ENCODE measurements at places on chromosomes 4 and X.
A peak's percentile ranks its signal among the peaks of the same experiment; 100 is the strongest.

DNA sequence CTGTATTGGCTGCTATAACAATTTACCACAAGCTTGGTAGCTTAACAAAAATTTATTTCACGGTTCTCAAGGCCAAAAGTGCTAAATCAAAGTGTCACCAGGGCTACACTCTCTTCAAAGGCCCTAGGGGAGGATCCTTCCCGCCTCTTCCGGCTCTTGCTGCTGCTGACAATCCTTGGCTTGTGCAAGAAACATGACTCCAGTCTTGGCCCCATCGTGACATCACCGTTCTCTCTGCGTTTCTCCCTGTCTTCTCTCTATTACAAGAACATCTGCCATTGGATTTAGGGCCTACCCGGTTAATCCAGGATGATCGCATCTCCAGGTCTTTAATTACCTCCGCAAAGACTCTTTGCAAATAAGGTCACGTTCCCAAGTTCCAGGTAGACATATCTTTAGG, 10.4 kb upstream of the CLCN4 start:
- H3K27me3 ChIP-seq, result no peaks in the 10 kb centered on the region
- peaks cover 38% of the 10 kb centered on the region for H3K36me3 ChIP-seq
- H3K4me1 ChIP-seq, result no peaks in the 10 kb centered on the region
- H3K4me3 ChIP-seq, result no peak overlapping the region

- peaks cover 4% of the 10 kb centered on the region for H3K4me1 ChIP-seq
- DNase-seq, result no peak
- no peaks in the 10 kb centered on the region for H3K36me3 ChIP-seq
- no peak overlapping the region for H3K27ac ChIP-seq
- no peak overlapping the region for H3K4me3 ChIP-seq
Observed at GRCh38 chr4:77593993-77594392, 11.6 kb upstream of the CXCL13 start.

GRCh38 chr4:149441338-149441737, 374.3 kb downstream of the IQCM start:
- H3K27me3 ChIP-seq, result no peaks in the 10 kb centered on the region
- no peak overlapping the region for H3K4me3 ChIP-seq
- no peaks in the 10 kb centered on the region for H3K36me3 ChIP-seq

GRCh38 chr4:7947927-7948326, 8.3 kb upstream of the AFAP1 start:
- no peak overlapping the region for H3K27ac ChIP-seq
- no peaks in the 10 kb centered on the region for H3K36me3 ChIP-seq
- no peaks in the 10 kb centered on the region for H3K4me1 ChIP-seq
- no peaks in the 10 kb centered on the region for H3K27me3 ChIP-seq
- H3K4me3 ChIP-seq, result no peak overlapping the region

DNA sequence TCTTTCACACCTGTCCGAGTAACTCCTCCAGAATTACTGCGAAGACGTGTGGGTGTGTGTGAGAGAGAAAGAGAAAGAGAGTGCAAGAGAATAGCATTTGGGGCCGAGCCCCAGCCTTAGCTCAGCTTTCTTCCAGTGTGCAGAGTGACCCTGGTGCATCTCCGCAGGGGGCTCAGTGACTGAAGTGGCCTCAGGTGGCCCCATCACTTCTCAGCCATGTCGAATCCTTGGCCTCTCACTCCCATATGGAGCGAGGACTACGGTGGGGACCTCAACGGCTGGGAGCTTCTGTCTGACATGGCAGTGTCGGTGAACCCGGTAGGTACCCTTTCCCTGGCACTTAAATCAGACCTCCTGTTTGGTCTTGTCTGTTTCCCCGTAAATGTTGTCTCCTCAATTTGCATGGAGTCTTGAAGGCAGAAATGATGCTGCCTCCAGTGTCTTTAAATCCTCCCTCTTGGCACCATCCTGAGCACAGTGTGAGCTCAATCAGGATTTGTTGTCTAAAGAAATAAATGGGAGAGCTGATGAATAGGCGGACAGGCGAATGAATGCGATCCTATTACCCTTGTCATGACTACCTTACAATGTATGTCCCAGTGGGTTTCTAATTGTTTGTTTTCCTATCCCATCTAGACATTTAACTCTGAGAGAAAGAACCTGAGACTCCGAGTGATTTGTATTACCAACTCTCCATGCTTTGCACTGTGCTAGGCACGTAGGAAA, 305.9 kb downstream of the AFF2 start:
- H3K27me3 ChIP-seq, result no peaks in the 10 kb centered on the region
- peak overlapping the region; percentile 73 for H3K4me3 ChIP-seq
- H3K4me1 ChIP-seq, result no peaks in the 10 kb centered on the region
- H3K27ac ChIP-seq, result no peak overlapping the region
- H3K36me3 ChIP-seq, result no peaks in the 10 kb centered on the region
- DNase-seq, result no peak

DNA sequence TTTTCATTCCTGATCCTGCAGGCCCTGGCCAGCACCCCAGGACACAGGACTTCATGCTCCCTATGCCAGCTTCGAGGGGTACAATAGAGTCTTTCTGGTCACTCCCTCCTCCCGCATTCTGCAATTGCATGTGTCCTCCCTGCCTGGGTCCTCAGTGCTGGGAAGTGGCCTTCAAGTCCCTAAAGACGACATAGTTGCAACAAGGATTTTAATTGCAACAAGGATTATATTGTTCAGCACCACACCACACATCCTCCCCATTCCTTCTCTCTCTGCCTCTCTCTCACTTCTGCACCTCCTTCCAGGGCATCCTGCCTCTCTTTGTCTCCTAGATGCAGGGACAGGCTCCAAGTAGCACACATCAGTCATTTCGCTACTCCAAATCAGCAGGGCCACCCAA, 25.5 kb downstream of the SCD5 start:
- no peaks in the 10 kb centered on the region for H3K27me3 ChIP-seq
- DNase-seq, result peak; percentile 8
- no peak overlapping the region for H3K4me3 ChIP-seq
- no peaks in the 10 kb centered on the region for H3K4me1 ChIP-seq
- H3K27ac ChIP-seq, result no peak overlapping the region
- no peaks in the 10 kb centered on the region for H3K36me3 ChIP-seq

GRCh38 chr4:5165420-5166369, 114.4 kb downstream of the STK32B start:
- H3K4me3 ChIP-seq, result no peak overlapping the region
- H3K27ac ChIP-seq, result no peak overlapping the region
- DNase-seq, result peak; percentile 33
- H3K4me1 ChIP-seq, result no peaks in the 10 kb centered on the region
- H3K27me3 ChIP-seq, result no peaks in the 10 kb centered on the region

DNA sequence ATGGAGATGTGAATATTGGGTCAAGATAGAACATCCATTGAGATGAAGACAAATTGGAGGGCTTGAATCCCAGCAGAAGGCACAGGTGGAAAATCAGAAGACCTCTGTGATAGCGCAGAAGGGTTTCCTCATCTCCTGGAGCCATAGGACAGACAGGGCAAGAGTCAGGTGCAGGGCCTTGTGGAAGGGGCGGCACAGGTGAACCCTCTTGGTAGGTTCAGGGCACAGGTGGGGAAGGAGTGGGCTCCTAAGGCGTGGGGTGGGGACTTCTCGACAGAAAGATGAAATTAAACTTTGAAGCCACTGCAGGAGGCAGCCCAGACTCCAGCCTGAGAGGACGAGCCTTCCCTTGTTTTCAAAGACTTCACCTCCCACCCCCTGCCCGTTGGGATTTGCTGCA, 9.3 kb upstream of the RGS12 start:
- no peak overlapping the region for H3K4me3 ChIP-seq
- H3K27me3 ChIP-seq, result no peaks in the 10 kb centered on the region
- no peaks in the 10 kb centered on the region for H3K4me1 ChIP-seq
- H3K27ac ChIP-seq, result no peak overlapping the region
- DNase-seq, result no peak

DNA sequence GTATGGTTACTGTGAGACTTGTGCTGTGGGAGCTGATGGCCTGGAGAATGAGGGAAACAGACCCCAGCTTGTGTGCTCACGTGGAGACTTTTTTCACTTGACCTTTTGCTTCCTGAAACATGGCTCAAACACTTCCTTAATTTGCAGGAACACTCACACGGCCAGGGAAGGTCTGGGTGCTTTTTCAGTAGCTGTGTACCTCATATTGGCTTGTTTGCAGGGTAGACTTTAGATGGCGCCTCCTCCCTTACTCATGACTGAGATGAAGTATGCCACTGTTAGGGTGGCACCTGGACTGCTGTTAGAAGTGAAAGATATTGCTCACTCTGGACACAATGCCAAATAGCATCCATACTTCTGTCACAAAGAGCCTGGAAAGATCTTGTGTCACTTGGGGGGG, 75.7 kb upstream of the WDR1 start:
- H3K27ac ChIP-seq, result no peak overlapping the region
- H3K4me3 ChIP-seq, result no peak overlapping the region
- no peak for DNase-seq
- no peaks in the 10 kb centered on the region for H3K4me1 ChIP-seq
- H3K27me3 ChIP-seq, result no peaks in the 10 kb centered on the region
- no peaks in the 10 kb centered on the region for H3K36me3 ChIP-seq

DNA sequence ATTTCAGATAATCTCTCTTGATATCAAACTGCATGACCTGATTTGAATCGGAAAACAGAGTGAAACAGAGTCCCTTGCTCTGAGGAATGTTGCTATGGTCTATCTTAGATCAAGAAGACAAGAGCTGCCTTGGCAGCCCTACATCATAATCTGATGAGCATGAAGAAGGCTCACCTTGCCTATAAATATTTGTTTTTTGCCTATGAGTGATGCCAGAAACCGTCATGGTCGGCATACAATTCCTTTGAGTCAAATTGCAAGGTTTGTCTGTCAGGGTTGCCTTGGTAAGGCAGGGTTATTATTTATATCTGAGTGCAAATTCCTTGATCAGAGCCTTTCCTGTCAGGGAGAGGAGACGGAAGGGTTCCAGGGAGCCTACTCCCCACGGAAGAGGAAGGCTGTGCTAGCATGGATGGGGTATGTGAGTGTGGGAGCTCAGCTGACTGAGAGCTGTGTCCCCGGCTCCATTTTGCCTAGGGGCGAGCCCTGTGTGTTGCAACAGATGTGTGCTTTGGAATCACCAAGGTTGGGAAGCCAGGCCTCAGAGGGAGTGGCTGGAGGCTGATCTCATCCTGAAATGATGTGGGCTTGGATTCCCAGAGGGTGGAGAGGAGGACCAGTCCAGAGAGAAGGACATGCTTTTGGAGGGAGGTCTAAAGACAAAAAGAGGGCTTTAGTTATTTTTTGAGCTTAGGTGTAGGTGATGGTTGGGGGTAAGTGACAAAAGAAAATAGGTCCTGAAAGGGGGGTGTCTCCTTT, 43.6 kb downstream of the RTL9 start:
- no peaks in the 10 kb centered on the region for H3K36me3 ChIP-seq
- H3K4me1 ChIP-seq, result peaks cover 4% of the 10 kb centered on the region
- H3K27ac ChIP-seq, result no peak overlapping the region
- DNase-seq, result peak; percentile 38

- no peaks in the 10 kb centered on the region for H3K4me1 ChIP-seq
- no peak overlapping the region for H3K27ac ChIP-seq
- H3K4me3 ChIP-seq, result no peak overlapping the region
- H3K36me3 ChIP-seq, result peaks cover 12% of the 10 kb centered on the region
- DNase-seq, result no peak
- H3K27me3 ChIP-seq, result no peaks in the 10 kb centered on the region
Observed at GRCh38 chrX:136032370-136032769, 47.1 kb downstream of the SLC9A6 start.

- H3K4me1 ChIP-seq, result no peaks in the 10 kb centered on the region
- peaks cover 17% of the 10 kb centered on the region for H3K36me3 ChIP-seq
- H3K27ac ChIP-seq, result no peak overlapping the region
- no peak for DNase-seq
- H3K4me3 ChIP-seq, result no peak overlapping the region
Observed at GRCh38 chrX:7190157-7190556, 42.2 kb upstream of the PUDP start.

DNA sequence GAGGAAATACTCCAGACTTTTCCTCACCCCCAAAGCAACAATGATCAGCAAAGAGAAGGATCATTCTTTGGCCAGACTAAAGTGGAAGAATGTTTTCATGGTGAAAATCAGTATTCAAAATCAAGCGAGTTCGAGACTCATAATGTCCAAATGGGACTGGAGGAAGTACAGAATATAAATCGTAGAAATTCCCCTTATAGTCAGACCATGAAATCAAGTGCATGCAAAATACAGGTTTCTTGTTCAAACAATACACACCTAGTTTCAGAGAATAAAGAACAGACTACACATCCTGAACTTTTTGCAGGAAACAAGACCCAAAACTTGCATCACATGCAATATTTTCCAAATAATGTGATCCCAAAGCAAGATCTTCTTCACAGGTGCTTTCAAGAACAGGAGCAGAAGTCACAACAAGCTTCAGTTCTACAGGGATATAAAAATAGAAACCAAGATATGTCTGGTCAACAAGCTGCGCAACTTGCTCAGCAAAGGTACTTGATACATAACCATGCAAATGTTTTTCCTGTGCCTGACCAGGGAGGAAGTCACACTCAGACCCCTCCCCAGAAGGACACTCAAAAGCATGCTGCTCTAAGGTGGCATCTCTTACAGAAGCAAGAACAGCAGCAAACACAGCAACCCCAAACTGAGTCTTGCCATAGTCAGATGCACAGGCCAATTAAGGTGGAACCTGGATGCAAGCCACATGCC, 89.7 kb downstream of the TET2 start:
- no peaks in the 10 kb centered on the region for H3K27me3 ChIP-seq
- no peak overlapping the region for H3K27ac ChIP-seq
- H3K36me3 ChIP-seq, result no peaks in the 10 kb centered on the region
- DNase-seq, result no peak
- no peaks in the 10 kb centered on the region for H3K4me1 ChIP-seq
- H3K4me3 ChIP-seq, result no peak overlapping the region

DNA sequence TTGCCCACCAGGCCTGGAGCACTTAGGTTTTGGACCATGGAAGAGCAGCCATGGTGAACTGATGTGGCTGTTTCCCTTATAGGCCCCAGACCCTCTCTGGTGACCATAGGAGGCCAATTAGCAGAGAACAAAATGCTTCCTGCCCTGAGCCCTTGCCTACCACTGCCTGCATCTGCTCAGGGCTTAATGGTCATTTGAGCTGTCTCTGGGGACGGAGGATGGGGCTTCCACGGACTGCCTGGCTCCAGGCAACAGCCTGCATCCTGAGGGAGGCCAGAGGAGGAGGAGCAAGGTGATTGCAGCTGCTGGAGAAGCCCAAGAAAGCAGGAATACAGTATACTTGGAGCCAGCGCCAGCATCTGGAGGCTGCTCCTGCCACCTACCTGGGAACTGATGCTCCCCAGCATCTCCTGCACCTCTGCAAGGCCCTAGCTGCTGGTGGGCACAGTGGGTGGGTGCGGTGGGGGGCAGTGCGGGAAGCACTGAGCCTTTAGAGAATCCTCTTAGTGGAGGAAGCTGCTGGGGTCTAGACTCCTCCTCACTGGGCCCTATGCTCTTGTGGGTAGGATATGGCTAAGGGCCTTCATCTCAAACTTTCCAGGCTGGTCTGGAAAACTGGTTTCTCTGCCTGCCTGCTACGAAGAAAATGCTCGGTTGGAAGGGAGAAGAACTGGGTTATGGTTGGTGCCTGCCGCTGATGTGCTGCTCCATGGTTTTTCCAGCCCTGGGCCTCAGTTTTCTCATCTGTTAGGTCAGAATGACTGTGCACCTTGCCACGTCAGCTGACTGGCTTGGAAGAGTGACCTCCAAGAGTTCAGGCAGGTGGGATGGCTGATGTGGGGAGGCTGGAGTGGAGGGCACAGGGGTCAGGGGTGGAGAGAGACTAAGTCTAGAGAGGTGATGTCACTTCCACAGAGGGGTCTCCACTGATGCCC, 158.8 kb upstream of the PJA1 start:
- no peaks in the 10 kb centered on the region for H3K4me1 ChIP-seq
- no peak overlapping the region for H3K27ac ChIP-seq
- no peaks in the 10 kb centered on the region for H3K36me3 ChIP-seq

Data from H9 (cell line).